ENCODE measurements at places on chromosomes 16 and 17. TPM values are rescaled to one million over a fixed set of nuclear protein-coding genes. Genes with fewer than 3 reads are reported as not detected.

GRCh38 chr17:34163646-34164045 is 91.4 kb upstream of the CCL2 start:
- H3K27ac ChIP-seq: no peak overlapping the region
- DNase-seq: no peak
- no peak overlapping the region for H3K4me3 ChIP-seq
- no peaks in the 10 kb centered on the region for H3K36me3 ChIP-seq

- no peaks in the 10 kb centered on the region for H3K27me3 ChIP-seq
- DNase-seq: no peak
- H3K4me3 ChIP-seq: no peak overlapping the region
- no peak overlapping the region for H3K27ac ChIP-seq
- no peaks in the 10 kb centered on the region for H3K36me3 ChIP-seq
Observed at GRCh38 chr17:61160204-61160603, 239.4 kb upstream of the TBX2 start.

DNA sequence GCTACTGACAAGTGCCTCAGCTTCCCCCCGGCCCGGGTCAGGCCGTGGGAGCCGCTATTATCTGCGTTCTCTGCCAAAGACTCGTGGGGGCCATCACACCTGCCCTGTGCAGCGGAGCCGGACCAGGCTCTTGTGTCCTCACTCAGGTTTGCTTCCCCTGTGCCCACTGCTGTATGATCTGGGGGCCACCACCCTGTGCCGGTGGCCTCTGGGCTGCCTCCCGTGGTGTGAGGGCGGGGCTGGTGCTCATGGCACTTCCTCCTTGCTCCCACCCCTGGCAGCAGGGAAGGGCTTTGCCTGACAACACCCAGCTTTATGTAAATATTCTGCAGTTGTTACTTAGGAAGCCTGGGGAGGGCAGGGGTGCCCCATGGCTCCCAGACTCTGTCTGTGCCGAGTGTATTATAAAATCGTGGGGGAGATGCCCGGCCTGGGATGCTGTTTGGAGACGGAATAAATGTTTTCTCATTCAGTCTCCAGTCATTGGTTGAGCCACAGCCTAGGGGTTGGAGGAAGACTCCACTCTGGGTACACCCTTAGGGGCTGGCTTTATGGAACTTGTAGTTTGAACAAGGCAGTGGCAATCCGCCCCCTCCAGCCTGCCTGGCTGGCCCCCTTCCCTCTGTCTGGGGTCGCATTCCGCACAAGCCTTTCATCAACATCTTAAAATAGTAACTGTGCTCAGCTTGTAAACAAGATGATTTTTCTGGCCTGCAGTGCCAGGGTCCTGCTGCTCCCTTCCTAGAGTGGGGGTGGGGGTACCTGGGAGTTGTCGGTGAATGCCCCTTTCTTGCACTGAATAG is 4.1 kb downstream of the SYNGR2 start:
- H3K27me3 ChIP-seq: no peaks in the 10 kb centered on the region
- no peak for DNase-seq
- peaks cover 10% of the 10 kb centered on the region for H3K36me3 ChIP-seq
- H3K27ac ChIP-seq: peak overlapping the region; percentile 66
- H3K4me1 ChIP-seq: peaks cover 80% of the 10 kb centered on the region
- H3K4me3 ChIP-seq: no peak overlapping the region

- H3K4me3 ChIP-seq: no peak overlapping the region
- H3K36me3 ChIP-seq: no peaks in the 10 kb centered on the region
- H3K4me1 ChIP-seq: no peaks in the 10 kb centered on the region
- H3K27me3 ChIP-seq: no peaks in the 10 kb centered on the region
Observed at GRCh38 chr17:13421581-13422130, 180.1 kb downstream of the HS3ST3A1 start.

DNA sequence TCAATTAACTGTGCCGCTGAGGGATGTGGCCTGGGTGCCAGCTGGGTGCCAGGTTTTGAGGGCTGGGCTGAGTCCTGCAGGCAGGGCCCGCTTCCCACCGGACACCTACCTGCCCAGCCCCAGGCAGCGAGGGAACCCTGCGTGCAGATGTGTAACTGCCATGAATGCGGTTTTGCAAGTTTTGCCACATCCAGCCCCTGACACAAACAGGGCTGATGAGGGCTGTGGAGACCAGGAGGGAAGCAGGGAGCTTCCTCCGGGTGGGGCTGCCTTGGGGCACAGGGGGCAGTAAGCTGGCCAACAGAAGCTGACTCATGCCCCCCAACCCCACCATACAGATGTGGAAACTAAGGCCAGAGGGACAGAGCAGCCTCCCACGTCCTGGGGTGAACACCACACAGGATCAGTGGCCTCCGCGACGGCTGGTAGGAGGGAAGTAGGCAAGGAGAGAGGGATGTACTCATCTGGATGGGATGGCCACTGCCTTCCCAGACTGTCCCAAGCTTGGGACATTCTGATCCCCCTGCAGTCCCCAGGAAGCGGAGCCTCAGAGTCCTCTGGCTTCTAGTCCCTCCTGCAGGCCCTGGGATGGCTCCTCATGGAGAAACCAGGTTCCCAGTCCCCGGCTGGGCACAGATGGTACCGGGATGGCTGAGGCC is 1.6 kb downstream of the UBALD1 start:
- no peaks in the 10 kb centered on the region for H3K27me3 ChIP-seq
- no peak for DNase-seq
- H3K4me3 ChIP-seq: peak overlapping the region; percentile 45
- H3K27ac ChIP-seq: no peak overlapping the region
- H3K4me1 ChIP-seq: peaks cover 43% of the 10 kb centered on the region
- peaks cover 8% of the 10 kb centered on the region for H3K36me3 ChIP-seq

DNA sequence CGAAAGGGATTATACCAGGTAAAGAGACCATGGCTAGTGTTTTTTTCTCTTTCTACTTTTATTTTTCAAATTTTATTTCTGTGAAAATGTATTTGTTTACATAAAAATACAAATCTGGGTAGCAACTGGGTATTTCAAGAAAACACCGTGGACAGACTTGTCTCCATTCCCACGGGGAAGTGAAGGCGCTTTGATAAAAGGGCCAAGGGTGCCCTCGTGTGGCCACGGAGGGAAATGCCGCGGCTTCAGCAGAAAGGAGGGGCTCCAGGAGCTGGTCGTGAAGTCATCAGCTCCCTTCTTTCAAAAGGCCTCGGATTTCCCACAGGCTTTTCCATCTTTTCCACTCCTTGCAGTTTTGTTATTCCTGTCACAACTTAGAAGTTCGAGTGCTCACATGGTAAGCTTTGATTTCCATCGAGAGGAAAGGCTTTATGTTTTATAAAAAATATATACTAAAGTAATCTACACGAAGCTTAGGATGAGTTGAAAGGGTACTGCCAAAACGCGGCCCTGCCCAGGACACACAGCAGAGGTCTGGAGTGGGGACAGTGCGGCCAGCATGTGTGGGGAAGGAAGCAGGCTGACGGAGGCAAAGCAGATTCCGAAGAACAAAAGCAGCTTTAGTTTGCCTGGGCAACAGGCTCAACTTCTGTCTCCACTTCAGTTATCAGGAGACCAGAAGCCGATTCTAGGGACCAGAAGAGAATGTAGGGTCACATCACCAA is 15.3 kb upstream of the MNT start:
- no peak overlapping the region for H3K4me3 ChIP-seq
- H3K27me3 ChIP-seq: no peaks in the 10 kb centered on the region
- no peak overlapping the region for H3K27ac ChIP-seq
- peaks cover 28% of the 10 kb centered on the region for H3K36me3 ChIP-seq

DNA sequence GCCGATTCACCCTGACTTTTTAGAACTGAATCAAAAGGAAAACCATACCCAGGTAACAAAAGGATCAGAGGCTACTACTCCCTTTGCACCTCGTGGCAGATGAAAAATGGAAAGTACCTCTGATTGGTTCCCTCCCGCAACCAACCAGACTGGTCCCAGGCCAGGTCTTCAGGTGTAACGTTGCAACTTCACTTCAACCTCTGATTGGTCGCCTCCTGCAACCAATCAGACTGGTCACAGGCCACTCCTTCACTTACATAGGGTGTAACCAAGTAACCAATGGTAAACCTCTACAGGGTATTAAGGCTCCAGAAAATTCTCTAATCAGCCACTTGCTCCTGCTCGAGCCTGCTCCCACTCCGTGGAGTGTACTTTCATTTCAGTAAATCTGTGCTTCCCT is 89.4 kb downstream of the ADCY9 start:
- DNase-seq: no peak
- H3K4me1 ChIP-seq: peaks cover 16% of the 10 kb centered on the region
- no peak overlapping the region for H3K4me3 ChIP-seq

GRCh38 chr16:46790599-46791270 is 40.2 kb downstream of the C16orf87 start:
- no peaks in the 10 kb centered on the region for H3K36me3 ChIP-seq
- H3K27ac ChIP-seq: no peak overlapping the region
- no peak overlapping the region for H3K4me3 ChIP-seq
- peaks cover 9% of the 10 kb centered on the region for H3K4me1 ChIP-seq

- H3K4me1 ChIP-seq: no peaks in the 10 kb centered on the region
- DNase-seq: no peak
- peaks cover 27% of the 10 kb centered on the region for H3K36me3 ChIP-seq
- H3K4me3 ChIP-seq: no peak overlapping the region
Observed at GRCh38 chr16:947255-947921, 23.4 kb downstream of the LMF1 start.

- H3K4me1 ChIP-seq: peaks cover 25% of the 10 kb centered on the region
- H3K27ac ChIP-seq: no peak overlapping the region
- no peak for DNase-seq
- H3K27me3 ChIP-seq: peaks cover 3% of the 10 kb centered on the region
Observed at GRCh38 chr17:50053654-50053960, 2.3 kb upstream of the ITGA3 start.

- no peaks in the 10 kb centered on the region for H3K36me3 ChIP-seq
- peaks cover 6% of the 10 kb centered on the region for H3K27me3 ChIP-seq
- H3K4me1 ChIP-seq: no peaks in the 10 kb centered on the region
- no peak overlapping the region for H3K27ac ChIP-seq
Observed at GRCh38 chr17:62935523-62935922, 30.5 kb upstream of the TANC2 start.

GRCh38 chr17:10608244-10608643 is 48.9 kb downstream of the MYH3 start:
- H3K4me1 ChIP-seq: no peaks in the 10 kb centered on the region
- no peak overlapping the region for H3K27ac ChIP-seq
- no peak for DNase-seq
- peaks cover 2% of the 10 kb centered on the region for H3K27me3 ChIP-seq
- no peaks in the 10 kb centered on the region for H3K36me3 ChIP-seq
- H3K4me3 ChIP-seq: no peak overlapping the region

- H3K27me3 ChIP-seq: peaks cover 2% of the 10 kb centered on the region
- no peak overlapping the region for H3K4me3 ChIP-seq
- DNase-seq: no peak
- H3K36me3 ChIP-seq: no peaks in the 10 kb centered on the region
- H3K27ac ChIP-seq: no peak overlapping the region
Observed at GRCh38 chr17:21462237-21462636, 86.1 kb downstream of the KCNJ12 start.

DNA sequence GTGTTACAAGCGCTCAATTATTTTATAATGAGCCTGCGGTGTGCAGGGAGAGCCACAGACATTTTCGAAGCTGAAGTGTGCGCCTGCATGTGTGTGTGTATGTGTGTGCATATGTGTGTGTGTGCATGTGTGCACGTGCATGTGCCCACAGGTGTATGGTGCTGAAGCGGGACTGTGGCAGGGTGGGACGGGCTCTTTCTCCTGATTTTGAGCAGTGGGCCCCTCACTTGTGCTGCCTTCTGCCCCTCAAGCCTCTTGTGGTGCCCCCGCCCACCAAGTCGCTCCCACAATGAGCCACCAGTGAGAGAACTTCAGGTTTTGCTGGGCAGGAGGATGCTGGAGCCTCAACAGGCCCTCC is 16.7 kb upstream of the KCNJ12 start:
- no peak overlapping the region for H3K4me3 ChIP-seq
- peaks cover 10% of the 10 kb centered on the region for H3K4me1 ChIP-seq
- no peak for DNase-seq
- no peaks in the 10 kb centered on the region for H3K27me3 ChIP-seq
- H3K27ac ChIP-seq: no peak overlapping the region

DNA sequence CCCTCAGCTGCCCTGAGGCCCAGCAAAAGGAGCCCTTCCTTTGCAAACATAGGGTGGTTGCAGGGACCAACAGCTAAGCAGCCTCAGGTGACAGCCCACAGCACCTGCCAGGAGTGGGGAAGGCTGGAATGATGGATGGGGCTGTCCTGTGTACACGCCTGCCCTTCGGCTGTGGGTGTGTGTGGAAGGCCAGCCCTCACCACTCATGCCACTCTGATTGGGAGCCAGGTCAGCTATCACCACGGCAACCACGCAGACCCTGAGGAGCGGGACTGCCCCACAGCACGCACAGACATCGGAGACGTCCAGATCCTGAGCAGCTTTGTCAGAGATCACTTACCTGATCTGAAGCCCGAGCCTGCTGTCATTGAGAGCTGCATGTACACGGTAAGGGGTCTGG is 11.9 kb downstream of the PIPOX start:
- no peaks in the 10 kb centered on the region for H3K36me3 ChIP-seq
- no peak overlapping the region for H3K27ac ChIP-seq

DNA sequence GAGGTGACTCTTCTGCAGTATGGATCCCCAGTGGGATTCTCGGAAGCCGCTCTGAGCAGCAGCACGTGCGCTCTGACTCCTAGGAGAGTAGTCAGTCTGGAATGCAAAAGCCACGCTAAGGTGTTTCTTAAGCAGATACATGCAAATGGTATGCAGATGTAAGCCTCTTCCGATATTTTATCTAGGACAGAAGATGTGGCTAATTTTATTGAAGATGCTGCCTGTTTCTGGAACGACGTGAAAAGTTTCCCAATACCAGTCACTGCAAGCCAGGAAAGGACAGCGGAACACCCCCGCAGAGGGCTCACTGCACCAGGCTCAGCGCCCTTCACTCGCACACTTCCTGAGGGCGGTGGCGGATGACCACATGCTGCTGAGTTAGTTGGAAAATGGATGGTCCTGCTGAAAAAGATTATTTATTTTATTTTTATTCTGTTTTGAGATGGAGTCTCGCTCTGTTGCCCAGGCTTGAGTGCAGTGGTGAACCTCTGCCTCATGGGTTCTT is 10.1 kb downstream of the FADS6 start:
- H3K4me3 ChIP-seq: no peak overlapping the region
- no peaks in the 10 kb centered on the region for H3K27me3 ChIP-seq
- no peaks in the 10 kb centered on the region for H3K4me1 ChIP-seq
- H3K27ac ChIP-seq: no peak overlapping the region

DNA sequence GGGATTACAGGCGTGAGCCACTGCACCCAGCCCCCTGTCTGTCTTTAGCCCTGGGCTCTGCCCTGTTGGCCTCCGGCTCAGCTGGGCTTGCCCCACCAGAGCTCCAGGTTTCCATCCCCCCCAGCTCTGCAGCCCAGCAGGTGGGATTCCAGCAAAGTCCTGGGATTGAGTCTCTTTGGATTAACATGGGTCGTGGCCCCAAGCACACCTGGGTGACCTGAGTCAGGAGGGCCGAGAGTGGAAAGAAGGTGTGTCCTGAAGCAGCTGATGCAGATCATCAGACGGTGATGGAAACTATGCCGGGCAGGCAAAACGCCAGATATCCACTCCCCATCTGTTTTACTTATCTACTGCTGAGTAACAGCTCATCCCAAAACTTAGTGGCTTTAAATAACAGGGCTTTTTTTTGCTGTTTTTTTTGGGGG is 72.5 kb downstream of the KNOP1 start:
- H3K27me3 ChIP-seq: no peaks in the 10 kb centered on the region
- H3K36me3 ChIP-seq: peaks cover 20% of the 10 kb centered on the region
- peaks cover 5% of the 10 kb centered on the region for H3K4me1 ChIP-seq
- no peak for DNase-seq

- no peaks in the 10 kb centered on the region for H3K27me3 ChIP-seq
- no peak overlapping the region for H3K27ac ChIP-seq
- no peak for DNase-seq
- no peaks in the 10 kb centered on the region for H3K4me1 ChIP-seq
- no peak overlapping the region for H3K4me3 ChIP-seq
- H3K36me3 ChIP-seq: peaks cover 41% of the 10 kb centered on the region
Observed at GRCh38 chr17:27615121-27615520, 15.9 kb upstream of the LGALS9 start.

Gene KRTAP1-1
- total RNA-seq: not detected

Gene CHST4
- not detected for total RNA-seq

Gene ASIC2
- not detected for total RNA-seq

Gene SIRT7
- 75.8 TPM for total RNA-seq

Gene TLCD3B
- total RNA-seq: 0.88 TPM
